ENCODE measurements at places on chromosomes 16 and 17.

DNA sequence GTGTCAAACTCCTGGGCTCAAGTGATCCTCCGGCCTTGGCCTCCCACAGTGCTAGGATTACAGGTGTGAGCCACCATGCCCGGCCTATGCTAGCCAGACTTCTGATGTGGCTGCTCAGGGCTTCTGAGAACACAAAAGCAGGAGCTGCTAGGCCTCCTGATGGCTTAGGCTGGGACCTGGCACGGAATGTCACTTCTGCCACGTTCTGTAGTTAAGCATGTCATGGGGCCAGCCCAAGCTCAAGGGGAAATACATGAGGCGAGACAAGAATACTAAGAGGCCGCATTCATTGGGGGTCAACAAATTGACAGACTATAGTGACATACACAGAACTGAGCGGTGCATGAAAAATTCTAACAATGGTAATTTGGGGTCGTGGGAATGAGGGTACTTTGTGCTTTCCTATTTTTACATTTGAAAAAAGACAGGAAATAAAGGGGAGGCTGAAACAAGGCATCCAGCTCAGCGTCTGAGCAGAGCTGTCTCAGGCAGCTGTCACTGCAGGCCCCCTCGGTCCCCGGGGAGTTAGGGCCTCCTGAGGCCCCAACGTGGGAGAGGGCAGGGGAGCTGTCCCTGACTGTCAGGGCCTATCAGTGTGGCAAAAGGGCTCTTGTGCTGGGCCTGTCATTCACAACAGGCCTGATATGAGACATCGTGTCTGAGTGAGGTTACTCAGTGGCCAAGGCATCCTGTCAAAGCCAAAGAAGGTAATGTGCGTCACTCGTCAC lies 26.4 kb downstream of the CFAP20 start:
- DNase-seq, result no peak

DNA sequence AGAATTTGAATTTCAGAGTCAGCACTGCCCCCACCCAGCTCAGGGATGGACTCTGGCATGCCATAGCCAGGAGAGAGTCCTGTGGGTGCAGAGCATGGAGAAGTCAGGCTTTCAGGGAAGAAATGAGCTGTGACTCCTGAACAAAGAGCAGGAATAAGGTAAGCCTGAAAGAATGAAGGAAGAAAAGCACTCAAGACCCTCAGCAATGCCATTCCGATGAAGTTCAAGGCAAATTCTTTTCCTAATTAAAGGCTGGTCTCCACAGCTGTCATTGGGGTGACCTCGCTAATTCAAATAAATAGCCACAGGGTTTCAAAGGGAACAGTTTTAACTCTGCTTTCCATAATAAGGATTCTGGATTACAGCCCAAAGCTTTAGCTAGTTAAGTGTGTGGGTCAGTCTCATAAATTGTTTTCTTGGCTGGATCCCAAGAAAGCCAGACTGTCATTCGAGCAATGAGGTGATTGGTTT lies 31.7 kb downstream of the TOM1L2 start:
- no peak for DNase-seq

GRCh38 chr16:76899767-76900166 lies 291.2 kb upstream of the MON1B start:
- no peak for DNase-seq

- DNase-seq, result no peak
These were observed at the start of gene CACNG5 for GRCh38 chr17:66834919-66835454. CACNG5 (plus strand) TSS chr17:66835117; CDS start chr17:66877333, 42,216 bp downstream.

GRCh38 chr16:74748616-74749026 lies 26.0 kb downstream of the FA2H start:
- no peak for DNase-seq

DNA sequence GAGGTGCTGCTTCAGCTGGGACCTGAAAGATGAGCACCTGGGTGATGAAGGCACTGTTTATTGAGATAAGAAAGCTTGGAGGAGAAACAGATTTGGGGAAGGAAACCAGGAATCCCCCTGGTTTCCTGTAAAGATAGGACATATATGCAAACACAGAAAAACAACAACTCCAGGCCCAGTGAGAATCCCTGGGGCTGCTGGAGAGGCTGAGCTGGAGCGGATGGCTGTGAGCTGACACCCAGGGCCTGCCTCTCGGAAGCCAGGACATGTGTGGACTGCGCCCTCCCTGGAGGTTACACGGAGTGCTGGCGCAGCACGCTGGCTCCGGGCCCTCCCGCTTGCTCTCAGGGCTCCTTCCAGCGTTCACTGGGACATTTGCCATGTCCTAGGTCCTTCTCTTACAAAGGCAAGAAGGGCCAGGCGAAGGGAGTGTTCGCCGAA lies 57.5 kb downstream of the CYB5B start:
- no peak for DNase-seq

DNA sequence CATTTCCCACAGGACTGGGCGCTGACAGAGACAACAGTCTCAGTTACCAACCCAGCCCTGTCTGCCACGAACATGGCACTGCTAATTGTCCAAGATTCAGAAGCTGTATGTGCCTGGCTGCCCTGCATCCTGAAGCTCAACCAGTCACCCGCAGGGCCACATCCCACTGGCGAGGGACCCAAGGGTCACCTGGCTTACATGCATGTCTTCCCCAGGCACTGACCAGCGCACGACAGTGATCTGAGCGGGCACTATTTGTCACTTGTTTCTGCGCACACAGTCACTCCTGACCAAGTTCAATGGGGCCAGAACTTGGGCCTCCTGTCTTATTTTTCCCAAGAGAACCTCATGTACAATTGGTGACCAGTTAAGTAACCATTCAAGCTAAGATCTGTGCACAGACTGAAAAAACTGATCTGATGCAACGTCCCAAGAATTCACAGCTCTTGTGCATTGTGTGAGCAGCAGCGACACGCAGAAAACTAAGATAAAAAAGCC lies 13.1 kb downstream of the USP7 start:
- DNase-seq, result no peak

- DNase-seq, result peak; percentile 27
These were observed 16.1 kb upstream of the TNFRSF13B start for GRCh38 chr17:16987830-16988601.

GRCh38 chr16:12132290-12132689 lies 155.8 kb downstream of the SNX29 start:
- no peak for DNase-seq

- DNase-seq, result no peak
These were observed 38.1 kb downstream of the RAI1 start for GRCh38 chr17:17719199-17719940.

DNA sequence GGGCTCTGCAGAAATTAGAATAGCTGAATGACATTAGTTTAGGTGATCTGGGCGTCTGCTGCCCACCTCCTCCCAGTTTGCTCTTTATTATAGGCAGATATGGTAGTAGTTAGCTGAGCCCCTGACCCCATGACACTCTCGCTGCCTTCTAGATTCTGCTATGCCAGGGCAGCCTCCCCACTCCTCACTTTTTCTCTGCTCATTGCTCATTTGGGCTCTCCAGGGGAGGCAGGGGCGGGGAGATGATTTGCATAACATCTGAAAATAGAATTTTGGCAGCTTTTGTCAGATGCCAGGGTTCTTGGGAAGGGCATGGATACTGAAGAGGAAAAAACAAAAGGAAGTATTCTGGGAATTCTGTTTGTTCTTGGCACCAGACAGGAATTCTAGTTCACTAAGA lies 78.0 kb upstream of the GAS7 start:
- no peak for DNase-seq

- DNase-seq, result no peak
These were observed 16.0 kb upstream of the RASD1 start for GRCh38 chr17:17511881-17512858.

GRCh38 chr16:74071996-74072535 lies 224.5 kb upstream of the PSMD7 start:
- no peak for DNase-seq

- DNase-seq, result no peak
These were observed 5.9 kb downstream of the MLLT6 start for GRCh38 chr17:38710985-38711384.

DNA sequence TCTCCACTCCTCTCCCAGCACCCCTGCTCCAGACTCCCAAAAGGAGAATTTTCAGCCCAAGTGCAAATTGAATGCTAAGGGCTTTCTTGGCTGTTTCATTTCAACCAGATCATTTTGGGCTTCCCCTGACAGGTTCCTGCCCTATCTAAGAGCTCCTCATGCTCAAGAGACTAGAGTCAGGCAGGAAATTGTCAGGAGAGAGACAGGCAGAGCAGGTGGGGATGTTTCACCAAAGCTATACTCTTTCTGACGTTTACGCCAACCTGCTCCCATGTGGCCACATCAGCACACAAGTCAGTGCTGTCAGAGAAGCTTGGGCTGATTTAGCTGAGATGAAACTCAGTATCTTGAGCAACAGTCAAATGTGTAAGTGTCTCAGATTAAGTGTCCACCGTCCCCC lies 31.4 kb downstream of the HIC1 start:
- DNase-seq, result no peak

DNA sequence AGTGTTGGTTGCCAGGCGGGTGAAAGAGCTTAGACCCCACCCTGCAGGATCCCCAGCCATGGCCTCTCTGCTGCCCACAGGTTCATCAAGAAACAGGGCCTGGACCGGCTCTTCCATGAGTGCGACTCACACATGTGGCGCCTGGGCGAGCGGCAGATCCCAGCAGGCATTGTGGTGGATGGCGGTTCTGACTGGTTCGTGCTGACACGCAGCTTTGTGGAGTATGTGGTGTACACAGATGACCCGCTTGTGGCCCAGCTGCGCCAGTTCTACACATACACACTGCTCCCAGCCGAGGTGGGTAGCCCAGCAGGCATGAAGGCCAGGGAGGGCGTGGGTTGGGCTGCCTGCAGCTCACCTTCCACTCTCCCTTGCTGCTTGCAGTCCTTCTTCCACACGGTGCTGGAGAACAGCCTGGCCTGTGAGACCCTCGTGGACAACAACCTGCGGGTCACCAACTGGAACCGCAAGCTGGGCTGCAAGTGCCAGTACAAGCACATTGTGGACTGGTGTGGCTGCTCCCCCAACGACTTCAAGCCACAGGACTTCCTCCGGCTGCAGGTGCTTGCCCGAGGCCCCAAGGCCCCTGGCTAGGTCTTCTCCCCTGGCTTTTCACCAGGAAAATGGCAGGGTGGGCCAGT lies 9.9 kb downstream of the XYLT2 start:
- DNase-seq, result no peak

GRCh38 chr17:17929655-17930380 lies 42.4 kb downstream of the TOM1L2 start:
- no peak for DNase-seq

- DNase-seq, result no peak
These were observed 77.5 kb downstream of the KANSL1 start for GRCh38 chr17:46115699-46116098.

- DNase-seq, result no peak
These were observed 334.8 kb downstream of the SNX29 start for GRCh38 chr16:12311309-12311708.

DNA sequence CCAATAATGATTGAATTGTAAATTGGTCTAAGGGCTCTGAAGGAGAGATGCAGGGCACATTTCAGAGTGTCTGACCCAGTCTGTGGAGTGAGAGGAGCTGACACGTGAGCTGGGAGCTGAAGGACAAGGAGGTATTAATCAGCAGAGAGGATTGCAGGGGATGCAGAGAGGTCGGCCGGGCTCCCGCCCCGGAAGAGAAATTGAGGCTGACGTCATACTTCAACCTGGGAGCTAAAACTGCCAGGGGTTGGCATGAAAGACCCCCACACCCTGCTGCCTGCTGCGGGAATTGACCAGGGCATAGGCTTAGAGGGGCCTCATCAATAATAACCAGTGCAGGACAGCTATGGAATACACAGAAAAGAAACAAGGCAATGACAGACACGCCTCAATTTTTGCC lies 53.6 kb upstream of the CLEC19A start:
- DNase-seq, result no peak

DNA sequence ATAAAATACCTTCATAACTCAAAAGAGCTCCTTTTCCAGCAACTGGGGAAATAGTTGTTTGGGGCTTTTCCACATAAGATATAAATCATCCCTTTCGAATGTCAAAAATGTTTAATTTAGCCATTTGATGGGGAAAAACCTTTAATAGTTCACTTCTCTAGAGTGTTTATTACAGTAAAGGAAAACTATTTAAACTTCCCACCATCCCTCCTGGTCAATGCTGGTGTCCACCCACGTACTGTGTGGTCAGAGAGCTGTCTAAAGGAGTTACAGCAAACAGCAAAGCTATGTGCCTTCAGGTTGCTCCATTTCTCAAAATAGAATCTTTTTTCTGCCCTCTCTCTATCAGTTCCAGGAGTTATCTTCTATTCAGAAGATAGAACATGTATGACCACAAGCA lies 33.5 kb downstream of the KANSL1 start:
- DNase-seq, result no peak

DNA sequence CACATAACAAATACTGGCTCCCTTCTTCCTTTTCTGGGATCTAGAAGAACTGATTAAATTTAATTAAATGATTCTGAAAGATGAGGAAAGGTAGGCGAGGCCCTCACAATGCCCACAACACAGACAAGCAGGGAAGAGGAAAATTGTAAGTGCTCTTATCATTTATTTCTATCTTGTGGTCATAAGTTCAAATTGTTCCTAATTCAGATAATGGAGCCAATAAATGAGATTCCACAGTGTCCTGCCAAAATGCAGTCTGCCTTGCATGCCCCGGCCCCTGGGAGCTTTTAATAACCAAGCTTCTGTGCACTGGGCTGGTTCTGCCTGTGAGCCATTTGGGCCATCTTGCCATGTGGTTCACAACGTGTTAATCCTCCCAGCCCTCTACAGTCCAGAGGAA lies 97.0 kb downstream of the CMC2 start:
- DNase-seq, result no peak

- DNase-seq, result no peak
These were observed 15.7 kb upstream of the MAP3K14 start for GRCh38 chr17:45332505-45332904.

GRCh38 chr17:2847381-2848333 lies 51.4 kb downstream of the RAP1GAP2 start:
- no peak for DNase-seq

- no peak for DNase-seq
These were observed 12.7 kb upstream of the CD300LD start for GRCh38 chr17:74604761-74605160.

DNA sequence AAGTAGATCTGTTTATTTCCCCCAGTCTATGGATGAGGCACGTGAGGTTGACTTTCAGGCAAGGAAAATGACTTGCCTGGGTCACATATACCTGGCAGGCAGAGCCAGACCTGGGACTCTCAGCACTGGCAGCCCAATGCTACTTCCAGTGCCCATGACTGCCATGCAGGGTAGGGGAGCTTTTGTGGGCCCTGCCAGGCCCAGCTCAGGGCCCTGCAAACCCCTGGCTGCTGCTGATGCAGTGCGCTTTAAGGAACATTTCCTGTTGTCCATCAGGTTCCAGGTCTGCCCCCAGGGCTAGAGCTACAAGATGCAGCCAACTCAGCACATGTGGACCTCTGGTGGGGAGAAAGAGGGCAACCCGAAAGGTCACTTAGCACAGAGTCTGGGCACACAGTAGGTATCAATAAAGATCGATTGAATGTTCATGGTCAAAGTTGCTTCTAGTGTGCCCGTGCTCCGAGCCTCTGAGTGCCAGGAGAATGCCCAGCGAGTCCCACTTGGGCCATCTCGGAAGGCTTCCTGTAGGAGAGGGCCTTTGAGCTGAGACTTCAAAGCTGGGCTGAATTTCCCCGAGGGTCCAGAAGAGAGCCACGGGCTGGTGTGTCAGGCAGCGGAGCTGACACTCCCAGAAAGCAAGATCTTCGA lies 513 bp upstream of the TBX21 start:
- no peak for DNase-seq

All from stimulated activated CD4-positive, alpha-beta T cell treated with anti-CD3 and anti-CD28 coated beads, Interleukin-1b, Interleukin-23, amount 100 ng/mL, for 1 hour (primary cell).